ENCODE measurements at places on chromosomes 11 and 22. TPM values are rescaled to one million over a fixed set of nuclear protein-coding genes. Genes with fewer than 3 reads are reported as not detected.

The FAM180B gene
- not detected for total RNA-seq

The CNTN5 gene
- not detected for total RNA-seq

The PATE4 gene
- not detected for total RNA-seq

The ZNRF3 gene
- total RNA-seq: 2.5 TPM

The CRYBA4 gene
- total RNA-seq: not detected

The KCNJ5 gene
- not detected for total RNA-seq

The RAB36 gene
- 0.20 TPM for total RNA-seq

The OOSP2 gene
- not detected for total RNA-seq

The PDE3B gene
- 43.1 TPM for total RNA-seq

The HSPB2 gene
- not detected for total RNA-seq

The ENTHD1 gene
- total RNA-seq: 0.34 TPM

The C11orf86 gene
- not detected for total RNA-seq

The SLC1A2 gene
- total RNA-seq: not detected

The PRG3 gene
- not detected for total RNA-seq

The IFT27 gene
- total RNA-seq: 21.9 TPM

The ELF5 gene
- total RNA-seq: not detected

The OR8B8 gene
- total RNA-seq: not detected

The KLHL35 gene
- total RNA-seq: 0.77 TPM

The AHNAK gene
- total RNA-seq: 43.0 TPM

The RIC8A gene
- total RNA-seq: 96.5 TPM

The CDHR5 gene
- not detected for total RNA-seq

The RHOD gene
- total RNA-seq: not detected

The TMEM123 gene
- total RNA-seq: 234 TPM

Data from activated CD8-positive, alpha-beta T cell treated with anti-CD3 and anti-CD28 coated beads for 36 hours (primary cell).